Fibroblast of the aortic adventitia (primary cell): ENCODE measurements at places on chromosomes 3 and 15. TPM values are rescaled to one million over a fixed set of nuclear protein-coding genes. Genes with fewer than 3 reads are reported as not detected.

Gene SLC2A2
- total RNA-seq: not detected in 2 replicates

Gene MDFIC2
- total RNA-seq: not detected in 2 replicates

Gene LRRC31
- total RNA-seq: not detected in 2 replicates

Gene CCR8
- total RNA-seq: not detected in 2 replicates

Gene GOLGA8Q
- total RNA-seq: 1.1 TPM in 1 of 2 replicates, not detected in the other
